NCI-H2081 treated with DMSO at 0.1 percent for 48 hours (cell line): ENCODE measurements at places on chromosomes 7 and 10.

GRCh38 chr10:118568327-118568848 lies 27.1 kb downstream of the PRLHR start:
- DNase-seq, result no peak

- no peak for DNase-seq
Observed at GRCh38 chr7:129066290-129067131, 11.6 kb upstream of the TNPO3 start.

DNA sequence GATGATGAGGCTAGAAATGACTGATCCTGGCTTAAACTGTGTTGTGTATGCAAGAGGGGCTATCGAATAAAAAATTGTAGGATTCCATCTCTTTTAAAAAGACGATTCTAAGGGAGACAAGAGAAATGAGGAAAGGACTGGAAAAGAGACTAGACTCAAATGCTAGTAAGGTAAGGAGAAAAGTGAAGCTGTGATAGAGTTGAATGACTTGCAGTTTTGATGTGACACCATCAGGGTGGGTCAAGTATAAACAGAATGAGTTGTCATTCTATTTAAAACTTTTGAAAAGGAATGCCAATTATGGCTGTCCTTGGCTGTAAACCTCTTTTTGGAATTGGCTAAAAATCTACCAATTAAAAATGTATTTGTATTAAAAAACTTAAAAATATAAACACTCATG lies 184.5 kb upstream of the PHF14 start:
- no peak for DNase-seq

- no peak for DNase-seq
Observed at GRCh38 chr10:58857251-58857805, 319.1 kb upstream of the PHYHIPL start.

DNA sequence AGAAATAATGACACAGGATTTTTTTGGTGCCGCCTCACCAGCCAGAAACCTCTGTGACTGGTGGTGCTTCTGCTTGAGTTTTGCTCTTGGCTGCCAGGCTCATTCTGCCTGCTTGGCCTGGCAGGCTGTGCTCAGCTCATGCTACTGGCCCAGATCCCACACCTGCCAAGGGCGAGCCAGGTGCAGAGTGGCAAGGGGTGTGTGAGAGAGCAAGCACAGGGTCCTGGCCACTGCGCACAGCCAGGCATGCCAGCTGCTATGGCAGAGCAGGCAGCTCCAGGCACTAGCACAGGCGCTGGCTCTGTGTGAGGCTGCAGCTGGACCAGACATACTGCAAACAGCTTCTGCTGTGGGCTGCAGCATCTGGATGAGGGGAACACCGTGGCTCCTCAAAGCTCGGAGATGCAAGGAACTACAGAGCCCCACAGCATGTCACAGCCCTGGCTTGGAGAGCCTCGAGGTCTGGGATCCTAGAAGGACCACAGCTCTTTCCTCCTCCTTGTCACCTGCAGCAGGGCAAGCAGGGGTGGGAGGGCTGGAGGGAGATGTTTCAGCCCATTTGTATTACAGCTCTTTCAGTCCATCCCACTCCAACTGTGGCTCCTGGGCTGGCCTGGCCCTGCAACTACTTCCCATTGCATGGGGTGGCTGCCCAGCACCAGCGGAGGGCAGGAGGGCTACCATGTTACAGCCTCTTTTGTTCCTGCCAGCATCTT lies 313.4 kb upstream of the SEMA3C start:
- peak; percentile 30 for DNase-seq

- no peak for DNase-seq
Observed at GRCh38 chr10:17512341-17513001, 58.1 kb upstream of the ST8SIA6 start.

DNA sequence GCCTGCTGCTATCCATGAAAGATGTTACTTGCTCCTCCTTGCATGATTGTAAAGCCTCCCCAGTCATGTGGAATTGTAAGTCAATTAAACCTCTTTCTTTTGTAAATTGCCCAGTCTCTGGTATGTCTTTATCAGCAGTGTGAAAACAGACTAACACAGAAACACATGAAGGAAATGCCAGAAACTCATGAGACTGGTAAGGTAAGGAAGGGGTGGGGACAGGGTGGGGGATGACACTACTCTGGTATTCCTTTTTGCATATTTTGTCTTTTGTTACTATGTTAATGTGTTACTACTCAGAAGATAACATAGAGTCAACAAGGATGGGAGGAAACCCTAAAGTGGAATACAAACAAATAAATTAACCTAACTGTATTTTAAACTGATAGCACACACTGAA lies 69.8 kb upstream of the DRGX start:
- no peak for DNase-seq

GRCh38 chr10:76086761-76087639 lies 655.6 kb downstream of the LRMDA start:
- DNase-seq, result no peak

GRCh38 chr10:71726580-71727104 lies 7.1 kb upstream of the C10orf105 start:
- DNase-seq, result no peak

GRCh38 chr7:130135208-130136205 lies 65.2 kb downstream of the KLHDC10 start:
- DNase-seq, result no peak

- no peak for DNase-seq
Observed at GRCh38 chr7:88692493-88692892, 67.0 kb upstream of the ZNF804B start.

GRCh38 chr10:112126901-112127300 lies 56.7 kb downstream of the GPAM start:
- DNase-seq, result no peak

DNA sequence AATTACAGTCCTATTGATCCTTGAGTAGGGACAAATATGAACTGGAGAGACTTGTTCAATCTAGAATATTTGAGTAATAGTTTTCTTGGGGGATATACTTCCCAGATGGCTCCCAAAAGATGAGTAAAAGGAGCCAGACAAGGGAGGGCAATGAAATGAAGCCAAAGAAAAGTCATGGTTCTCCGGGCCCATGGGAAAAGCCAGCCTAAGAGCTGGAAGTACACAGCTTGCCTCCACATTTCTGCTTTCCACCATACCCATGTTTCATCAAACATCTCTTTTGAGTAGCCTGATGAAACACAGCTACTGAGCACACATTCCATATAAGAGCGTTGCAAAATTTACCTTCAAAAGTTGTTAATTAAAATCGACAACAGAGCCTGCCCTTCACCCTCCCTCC lies 535.0 kb upstream of the FZD8 start:
- no peak for DNase-seq

- no peak for DNase-seq
Observed at GRCh38 chr7:28579571-28579970, 167.3 kb downstream of the CREB5 start.

- no peak for DNase-seq
Observed at GRCh38 chr10:88288320-88289059, 294.6 kb downstream of the RNLS start.

DNA sequence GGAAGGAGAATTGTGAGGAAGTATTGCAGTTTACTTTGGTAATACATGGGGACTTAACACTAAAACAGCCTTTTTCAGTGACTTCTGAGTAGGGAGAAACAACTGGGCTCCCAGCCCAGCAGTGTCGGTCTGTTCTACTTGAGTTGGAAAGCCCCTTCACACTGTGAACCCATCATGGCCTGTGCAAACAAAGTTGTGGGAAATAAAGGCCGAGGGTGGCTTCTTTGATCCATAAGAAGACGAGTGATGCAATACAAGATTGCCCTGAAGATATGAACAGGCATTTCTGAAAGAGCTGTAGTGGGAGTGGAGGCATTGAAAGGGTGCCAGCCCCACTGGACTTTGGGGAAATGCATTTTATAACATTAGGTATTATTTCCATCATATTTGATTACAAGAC lies 28.3 kb downstream of the C10orf120 start:
- no peak for DNase-seq

DNA sequence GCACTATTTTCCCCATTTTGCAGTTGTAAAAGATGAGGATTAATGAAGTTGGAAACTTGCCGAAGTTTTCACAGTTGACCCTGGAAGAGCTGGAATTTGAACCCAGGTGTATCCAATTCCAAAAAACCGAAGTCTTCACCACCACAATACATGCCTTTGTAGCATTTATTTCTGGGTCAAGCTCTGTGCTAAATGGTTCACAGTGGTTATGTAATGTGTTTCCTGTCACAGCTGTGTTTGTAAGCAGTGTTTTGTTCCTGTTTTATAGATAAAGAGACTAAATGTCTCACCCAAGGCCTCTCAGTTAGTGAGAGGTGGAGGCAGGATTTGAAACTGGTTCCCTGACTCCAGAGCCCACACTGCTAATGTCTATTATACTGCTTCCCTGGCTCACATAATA lies 17.6 kb downstream of the SFTPA2 start:
- DNase-seq, result no peak

DNA sequence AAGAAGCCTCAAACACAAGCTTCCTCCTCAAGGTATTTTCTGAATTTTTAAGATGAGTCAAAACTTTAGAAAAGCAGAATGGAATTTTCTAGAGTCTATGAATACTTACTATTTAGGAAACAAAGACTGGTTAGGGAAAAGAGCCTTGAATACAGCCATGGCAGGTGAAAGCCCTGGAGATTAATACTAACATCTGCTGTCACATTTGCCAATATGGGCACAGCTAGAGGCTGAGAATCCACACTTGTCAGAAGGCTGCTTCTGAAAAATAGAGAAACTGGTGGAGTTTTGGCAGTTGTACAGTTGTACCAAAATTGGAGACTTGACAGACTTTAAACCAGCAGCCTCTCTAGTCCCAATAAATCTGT lies 24.3 kb upstream of the CNNM1 start:
- DNase-seq, result no peak
